GM12865 (cell line): ENCODE measurements at places on chromosomes 2 and 18.
A peak's percentile ranks its signal among the peaks of the same experiment; 100 is the strongest.

DNA sequence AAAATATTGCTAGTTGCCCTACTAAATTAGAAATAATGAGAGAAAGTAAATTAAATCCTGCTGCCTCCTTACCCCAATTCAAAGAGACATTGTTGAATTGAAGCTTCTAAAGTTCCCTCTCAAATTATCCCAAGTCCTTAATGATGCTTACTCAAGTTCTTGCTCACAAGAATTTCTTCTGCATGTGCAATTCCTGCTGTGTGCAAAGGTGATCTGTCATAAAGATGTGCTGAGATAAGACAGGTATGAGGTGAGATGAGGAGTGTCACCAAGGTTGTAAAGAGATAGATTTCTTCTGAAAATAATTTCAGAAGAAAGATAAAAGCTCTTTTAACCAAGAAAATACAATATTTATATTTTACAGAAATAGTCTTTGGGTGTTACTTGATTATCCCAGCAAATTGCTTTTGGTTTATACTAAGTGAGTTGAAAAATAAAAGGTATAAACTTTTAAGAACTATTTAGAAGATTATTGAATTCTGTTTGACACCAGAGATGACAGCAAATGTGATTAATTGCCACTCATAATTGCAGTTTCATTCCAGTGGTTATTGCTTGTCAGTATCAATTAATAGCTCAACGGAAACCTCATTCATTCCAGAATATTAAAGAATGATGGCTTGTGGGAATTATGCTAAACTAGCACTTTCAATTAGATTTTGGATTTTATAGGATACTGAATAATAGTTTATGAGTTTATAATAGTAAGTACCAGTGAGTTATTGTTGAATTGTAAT, 674.3 kb downstream of the STK39 start:
- DNase-seq = no peak

GRCh38 chr2:205682239-205682970, at the start of gene NRP2:
NRP2 (plus strand) TSS chr2:205682501; CDS start chr2:205683291, 790 bp downstream.
- DNase-seq = peak; percentile 68

DNA sequence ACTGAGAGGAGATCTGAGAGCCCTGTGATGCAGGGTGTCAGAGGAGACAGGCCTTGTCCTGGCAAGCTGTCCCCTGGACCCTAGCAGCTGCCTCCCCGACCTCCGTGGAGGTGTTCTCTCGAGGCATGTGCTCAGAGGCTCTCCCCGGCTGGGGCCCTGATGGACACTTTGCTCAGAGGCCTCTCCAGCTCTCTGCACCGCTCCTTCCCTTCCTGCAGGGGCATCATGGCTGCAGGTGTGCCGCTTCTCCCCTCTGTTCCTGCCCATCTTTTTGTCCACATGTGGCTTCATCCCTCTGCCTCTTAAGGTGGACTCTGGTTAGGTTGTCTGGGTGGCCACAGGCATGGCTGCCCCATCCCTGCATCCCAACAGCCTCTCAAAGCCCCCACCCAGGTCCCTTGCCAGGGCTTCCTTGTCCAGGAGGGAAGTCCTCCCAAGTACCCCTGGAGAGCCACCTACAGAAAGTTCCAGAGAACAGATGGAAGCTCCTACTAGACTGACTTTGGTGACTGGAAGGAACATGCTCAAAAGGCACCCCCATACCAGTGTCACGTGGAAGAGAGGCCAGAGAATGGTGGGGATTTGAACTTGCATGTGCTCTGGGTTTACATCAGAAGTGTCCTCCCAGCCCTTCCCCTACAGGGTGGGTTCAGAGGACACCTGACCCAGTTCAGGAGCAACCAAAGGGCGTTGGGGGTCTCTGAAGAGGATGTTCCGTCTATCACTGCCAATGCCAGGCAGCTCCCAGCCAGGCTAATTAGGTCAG, 120.4 kb downstream of the KLHL29 start:
- DNase-seq = no peak

- DNase-seq = no peak
Measured at GRCh38 chr2:234240917-234241316, 190.4 kb downstream of the SPP2 start.

- DNase-seq = no peak
Measured at GRCh38 chr2:25894135-25894830, 16.0 kb upstream of the ASXL2 start.

- no peak for DNase-seq
Measured at GRCh38 chr18:7593218-7593819, 26.2 kb downstream of the PTPRM start.

DNA sequence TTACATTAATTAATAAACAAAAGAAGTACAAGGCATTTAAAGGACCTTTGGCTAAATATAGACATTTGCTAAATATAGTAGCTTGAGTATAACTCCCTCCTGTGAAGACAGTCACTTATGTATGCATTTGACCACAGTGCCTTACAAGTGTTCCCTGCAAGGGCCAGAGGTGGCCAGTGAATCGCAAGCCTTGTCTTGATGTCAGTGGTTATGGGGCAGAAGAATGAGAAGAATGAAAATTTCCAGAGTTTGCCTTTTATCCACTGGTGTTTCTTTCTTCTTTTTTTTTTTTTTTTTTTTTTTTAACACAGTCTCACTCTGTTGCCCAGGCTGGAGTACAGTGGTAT, 1.8 kb downstream of the LRRFIP1 start:
- DNase-seq = no peak

DNA sequence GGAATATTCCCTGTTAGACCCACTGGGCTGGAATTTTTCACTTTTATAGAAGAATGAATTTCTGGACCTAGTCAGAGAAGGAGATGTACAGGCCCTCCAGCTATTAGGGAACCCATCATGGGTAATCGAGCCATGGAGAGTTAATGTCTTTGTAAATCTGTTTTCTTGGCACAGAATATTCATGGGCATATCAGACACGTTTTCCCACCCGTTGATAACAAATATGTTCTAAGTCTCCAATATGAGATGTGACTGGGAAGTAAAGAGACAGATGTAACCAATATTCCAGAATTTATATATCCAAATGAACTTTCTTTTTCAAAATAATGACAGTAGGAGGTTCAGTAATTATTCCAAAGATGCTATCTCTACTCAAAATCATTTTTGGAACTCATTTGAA, 38.7 kb downstream of the CCDC85A start:
- no peak for DNase-seq

DNA sequence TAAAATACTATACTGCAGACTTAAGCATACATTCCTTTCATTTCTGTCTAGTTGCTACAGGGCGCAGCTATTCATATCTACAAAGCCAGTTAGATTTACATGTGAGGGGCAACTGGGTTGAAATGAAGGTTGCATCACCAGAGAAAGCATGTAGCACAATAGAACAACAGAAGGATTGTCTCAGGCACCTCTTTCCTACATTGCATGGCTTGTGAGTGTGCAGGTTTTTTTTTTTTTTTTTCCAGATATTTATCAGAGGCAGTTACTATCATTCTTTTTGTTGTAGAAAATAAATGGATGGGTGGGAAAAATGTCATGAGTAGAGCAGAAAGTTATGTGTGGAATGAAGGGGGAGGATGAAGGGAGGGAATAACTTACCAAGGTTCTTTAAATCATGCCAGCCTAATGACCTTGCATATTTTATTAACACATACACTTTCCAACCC, 86.8 kb downstream of the ERBB4 start:
- no peak for DNase-seq

DNA sequence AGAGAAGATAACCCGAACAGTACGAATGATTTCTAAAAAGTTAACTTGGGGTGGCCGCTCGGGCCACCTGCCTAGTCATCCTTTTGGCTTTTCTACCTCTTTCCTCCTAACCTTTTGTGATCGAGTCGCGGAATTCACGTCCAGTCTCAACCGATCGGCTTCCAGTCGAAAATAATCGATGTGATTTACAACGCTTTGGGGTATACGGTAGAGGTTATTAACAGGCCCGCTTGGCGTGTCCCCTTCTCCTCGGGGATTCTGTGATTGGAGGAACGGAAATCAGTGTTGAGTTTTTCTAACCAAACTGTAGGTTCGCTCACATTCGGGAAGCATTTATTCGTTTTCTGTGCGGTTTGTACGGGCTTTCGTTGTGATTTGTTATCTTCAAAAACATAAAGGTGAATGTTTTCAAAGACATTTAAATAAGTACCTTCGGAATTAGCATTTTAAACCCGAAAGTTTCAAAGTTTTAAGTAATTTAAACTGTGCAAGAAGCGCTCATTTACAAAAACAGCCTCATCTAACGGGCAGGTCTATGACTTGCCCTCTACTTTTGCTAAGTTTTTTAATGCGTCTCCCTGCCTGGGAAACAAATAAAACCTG, 588 bp upstream of the FOXI3 start:
- DNase-seq = no peak

DNA sequence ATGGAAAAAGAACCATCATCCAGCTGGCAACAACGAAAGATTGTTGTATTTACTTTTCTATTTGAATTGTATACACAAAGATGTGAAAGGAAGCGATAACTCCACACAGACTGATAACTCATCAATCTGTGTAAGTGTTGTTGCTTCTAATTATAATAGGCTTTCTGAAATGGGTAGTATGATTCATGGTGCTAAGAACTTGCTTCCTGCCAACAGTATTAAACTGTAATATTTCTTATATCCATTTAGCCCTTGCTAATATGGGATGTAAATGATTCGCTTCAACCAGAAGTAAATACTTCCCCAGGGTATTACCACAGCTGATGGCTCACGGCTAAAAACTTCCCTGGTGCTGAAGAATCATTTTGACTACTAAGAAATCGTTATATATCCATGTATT, 70.2 kb downstream of the TMEM163 start:
- DNase-seq = no peak

- DNase-seq = no peak
Measured at GRCh38 chr2:136151021-136151971, 33.3 kb upstream of the CXCR4 start.

DNA sequence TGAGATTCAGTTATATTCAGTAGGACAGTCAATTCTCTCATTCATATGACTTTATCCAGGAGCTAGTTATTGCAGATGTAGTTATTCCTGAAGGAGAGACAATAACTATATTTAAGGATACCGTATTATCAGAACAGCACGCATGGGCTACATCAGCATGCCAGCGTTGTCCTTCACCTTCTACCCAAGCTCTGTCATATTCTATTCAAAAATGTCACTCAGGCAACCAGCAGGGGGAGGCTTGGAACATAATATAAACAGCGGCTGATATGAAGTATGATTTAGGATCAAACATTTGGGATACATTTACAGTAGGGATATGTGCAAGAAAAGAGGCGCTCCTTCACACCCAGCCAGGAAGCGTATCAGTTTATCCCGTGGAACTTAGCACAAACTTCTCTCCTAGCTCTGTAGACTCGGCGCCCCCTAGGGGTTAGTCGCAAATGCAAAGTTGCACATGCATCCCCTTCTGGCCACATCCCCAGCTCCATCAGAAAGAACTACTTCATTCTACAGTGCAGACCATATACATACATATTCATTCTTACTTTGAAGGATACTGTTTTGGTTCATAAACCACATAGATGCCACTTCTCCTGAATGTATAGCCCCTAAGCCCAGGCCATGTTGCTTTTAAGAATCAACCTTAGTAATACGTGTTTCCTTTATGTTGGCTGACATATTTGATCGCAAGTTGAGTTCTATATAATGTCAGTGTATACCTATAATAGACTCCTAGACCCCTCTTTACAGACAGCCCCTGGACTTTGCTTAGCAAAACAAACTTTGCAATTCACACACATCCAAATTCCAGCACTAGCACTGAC, 759.4 kb downstream of the ADCYAP1 start:
- DNase-seq = peak; percentile 51

DNA sequence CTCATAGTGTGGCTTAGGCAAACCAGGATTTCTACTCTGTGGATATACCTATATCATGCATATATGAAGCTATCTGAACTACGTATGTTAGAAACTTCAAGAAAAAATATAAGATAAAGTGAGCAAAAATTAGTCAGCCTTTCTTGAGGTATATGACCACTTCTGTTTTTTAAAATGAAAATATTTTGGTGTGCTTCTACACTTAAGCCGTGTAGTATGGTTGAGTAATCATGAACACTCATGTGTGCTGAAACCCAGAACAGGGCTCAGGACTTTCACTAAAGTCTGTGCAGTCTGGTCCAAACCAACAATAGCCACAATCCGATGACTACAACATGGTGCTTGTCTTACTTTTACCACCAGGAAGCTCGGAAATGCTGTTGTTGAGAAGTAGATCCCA, 48.9 kb upstream of the TMEM177 start:
- no peak for DNase-seq

- DNase-seq = peak; percentile 38
Measured at GRCh38 chr2:64625299-64626145, 28.2 kb downstream of the SERTAD2 start.

DNA sequence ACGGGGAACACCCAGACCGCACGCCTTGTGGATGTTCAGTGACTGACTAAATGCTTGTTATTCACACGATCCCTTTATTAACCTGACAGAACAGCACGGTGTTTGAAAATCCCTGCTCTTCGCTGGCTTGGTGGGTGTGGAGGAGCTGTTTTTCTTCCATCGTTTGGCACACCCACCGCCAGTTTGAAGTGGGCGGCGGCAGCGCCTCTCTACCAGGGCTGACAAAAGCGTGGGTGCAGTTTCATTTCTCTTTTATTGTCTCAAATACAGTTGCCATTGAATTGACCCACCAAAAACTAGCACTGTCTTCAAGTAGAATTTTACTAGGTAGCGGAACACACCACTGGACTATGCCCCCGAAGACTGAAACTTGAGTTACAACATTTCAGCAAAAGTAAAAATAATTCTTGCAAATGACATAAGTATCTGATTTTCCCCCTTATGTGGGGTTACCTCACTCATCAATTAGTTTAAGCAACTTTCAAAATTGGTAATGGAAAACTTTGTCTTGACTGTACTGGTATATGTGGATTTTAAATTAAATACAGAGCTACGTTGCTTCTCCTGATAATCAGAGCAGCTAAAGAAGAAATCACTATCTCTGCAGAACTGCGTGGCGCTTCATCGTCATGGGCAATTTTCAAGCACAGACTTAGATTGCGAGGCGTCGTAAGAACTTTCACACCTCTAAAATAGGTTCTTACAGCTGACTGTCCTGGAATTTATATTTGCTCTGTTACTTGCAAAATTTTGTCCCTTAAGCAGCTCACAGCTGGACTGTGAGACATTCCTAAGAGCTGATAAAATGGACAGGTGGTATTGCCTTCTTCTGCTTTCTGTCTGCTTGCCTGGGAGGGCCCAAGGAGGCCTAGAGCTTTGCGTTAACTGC, 60.9 kb downstream of the LDLRAD4 start:
- peak; percentile 24 for DNase-seq

GRCh38 chr2:8251291-8251690, 430.6 kb upstream of the ID2 start:
- DNase-seq = no peak

- peak; percentile 88 for DNase-seq
Measured at GRCh38 chr2:38076152-38076709, 280 bp upstream of the CYP1B1 start.

DNA sequence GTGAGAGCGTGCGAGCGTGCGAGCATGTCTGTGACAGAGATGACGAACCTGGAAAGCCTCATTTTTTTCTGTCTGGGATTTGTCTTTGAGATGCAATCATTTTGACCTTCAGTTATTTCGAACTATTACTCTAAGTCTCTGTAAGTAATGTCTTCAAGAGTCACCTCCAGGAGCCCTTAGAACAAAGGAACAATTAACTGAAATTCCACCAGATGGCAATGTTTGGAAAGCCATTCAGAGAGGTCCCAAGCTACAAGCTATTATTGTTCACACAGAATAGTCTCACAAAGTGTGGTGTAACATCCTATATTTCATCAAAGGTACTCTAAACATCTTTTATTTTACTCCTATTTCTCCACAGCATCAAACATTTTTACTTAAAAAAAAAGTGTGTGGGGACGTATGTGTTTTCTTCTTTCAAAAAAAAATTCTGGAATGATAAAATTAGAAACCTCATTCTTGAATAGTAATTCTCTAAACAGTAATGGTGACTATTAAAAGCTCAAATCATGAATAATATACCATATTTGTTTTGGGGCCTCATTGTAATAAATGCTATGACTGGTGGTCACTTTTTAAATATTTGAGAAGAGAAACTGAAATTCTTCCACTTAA, 35.1 kb upstream of the MAPRE2 start:
- DNase-seq = peak; percentile 64
